ENCODE measurements at places on chromosomes 4 and X. TPM values are rescaled to one million over a fixed set of nuclear protein-coding genes. Genes with fewer than 3 reads are reported as not detected.
A peak's percentile ranks its signal among the peaks of the same experiment; 100 is the strongest.

GRCh38 chrX:39855748-39856129 lies 242.0 kb downstream of the BCOR start:
- no peak for DNase-seq

DNA sequence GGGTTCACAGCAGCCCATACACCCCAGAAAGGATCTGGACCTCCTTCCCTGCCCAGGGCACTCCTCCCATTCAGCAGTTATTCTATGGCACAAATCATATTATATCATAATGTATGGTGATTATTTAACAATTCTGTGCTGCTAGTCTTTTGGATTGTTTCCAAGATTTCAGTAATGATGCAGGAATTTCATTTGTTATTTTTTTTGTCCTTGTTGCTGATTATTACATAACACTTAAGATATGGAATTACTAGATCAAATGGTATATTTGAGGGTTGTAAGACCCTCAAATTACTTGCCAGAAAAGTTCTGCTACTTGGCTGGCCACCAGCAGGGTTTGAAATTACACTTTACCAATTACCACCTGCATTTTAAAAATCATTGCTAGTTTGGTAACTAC lies 36.4 kb downstream of the QDPR start:
- DNase-seq = no peak

DNA sequence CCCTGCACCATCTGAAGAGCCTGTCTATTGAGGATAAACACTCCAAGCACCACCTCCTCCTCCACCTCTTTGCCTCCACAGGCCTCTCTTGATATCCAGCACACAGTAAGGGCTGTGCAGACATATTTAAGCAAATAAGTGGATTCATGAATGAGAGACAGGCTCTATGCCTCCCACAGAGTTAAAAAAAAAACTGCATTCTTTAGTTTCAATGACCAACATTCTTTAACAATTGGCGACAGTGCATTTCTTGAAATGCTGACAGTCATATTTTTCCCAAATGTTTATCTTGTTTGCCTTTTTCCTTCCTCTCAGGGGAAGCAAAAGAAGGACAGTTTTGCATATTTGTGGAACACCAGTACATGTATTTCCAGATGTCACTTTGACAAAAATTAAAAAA lies 38.6 kb downstream of the MXRA5 start:
- no peak for DNase-seq

- DNase-seq = peak; percentile 10
Measured at GRCh38 chrX:1422135-1422465, 30.2 kb upstream of the SLC25A6 start.

The PABPC5 gene
- total RNA-seq = 1.9 TPM

- no peak for DNase-seq
Measured at GRCh38 chr4:244471-244870, 60.8 kb downstream of the ZNF732 start.

DNA sequence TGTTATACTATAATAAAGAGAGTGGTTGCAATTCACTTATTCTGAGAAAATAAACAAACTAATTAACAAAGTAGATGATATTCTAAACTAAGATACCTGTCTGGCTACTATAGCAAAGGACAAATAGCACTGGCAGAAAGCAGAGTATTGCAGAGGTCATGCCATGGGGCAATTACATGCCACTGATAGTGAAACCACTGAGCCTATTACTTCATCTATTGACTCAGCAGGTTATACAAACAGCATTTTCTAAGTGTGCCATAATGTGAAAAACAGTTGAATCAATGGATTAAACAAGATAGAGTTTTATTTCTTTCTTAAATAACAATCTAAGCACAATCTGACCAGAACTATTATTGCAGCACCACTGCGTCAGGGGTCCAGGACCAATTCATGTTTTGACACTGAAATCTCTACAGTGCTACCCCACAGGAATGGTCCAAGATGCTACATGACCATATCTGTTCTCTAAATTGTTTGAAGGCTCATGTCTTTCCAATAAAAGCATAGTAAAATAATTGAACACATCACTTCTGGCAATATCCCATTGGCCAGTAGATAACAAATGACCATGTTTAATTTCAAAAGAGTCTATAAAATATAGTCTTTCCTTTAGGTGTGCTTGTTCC lies 389.5 kb upstream of the GRID2 start:
- DNase-seq = no peak

The IQSEC2 gene
- total RNA-seq = 17.3 TPM

All from upper lobe of right lung (tissue), 1 donor.